ENCODE measurements at places on chromosomes 2 and 18. TPM values are rescaled to one million over a fixed set of nuclear protein-coding genes. Genes with fewer than 3 reads are reported as not detected.
A peak's percentile ranks its signal among the peaks of the same experiment; 100 is the strongest.

The IL18RAP gene
- total RNA-seq, result 0.13 TPM

GRCh38 chr2:137208431-137208891 lies 443.1 kb downstream of the THSD7B start:
- no peaks in the 10 kb centered on the region for H3K4me1 ChIP-seq
- H3K4me3 ChIP-seq, result no peak overlapping the region
- H3K27ac ChIP-seq, result no peak overlapping the region
- no peaks in the 10 kb centered on the region for H3K27me3 ChIP-seq
- no peak for DNase-seq
- no peaks in the 10 kb centered on the region for H3K36me3 ChIP-seq

The SIX3 gene
- not detected for total RNA-seq

DNA sequence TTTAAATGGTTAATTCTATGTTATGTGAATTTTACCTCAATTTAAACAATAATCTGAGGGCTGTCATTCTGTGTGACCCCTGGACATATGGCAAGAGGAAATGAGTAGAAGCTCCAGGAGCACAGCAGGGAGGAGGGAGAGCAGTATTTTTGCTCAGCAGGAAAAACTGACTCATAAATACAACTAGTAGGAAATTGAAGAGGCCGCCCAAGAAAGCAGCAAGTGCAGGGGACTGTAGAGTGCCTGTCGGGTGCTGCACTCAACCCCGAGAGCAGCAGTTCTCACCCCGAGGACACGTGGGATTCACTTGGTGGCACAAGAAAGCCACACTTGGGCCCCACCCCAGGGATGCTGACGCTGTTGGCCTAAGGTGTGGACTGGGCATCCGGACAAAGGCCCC lies 60.8 kb downstream of the NPAS2 start:
- peaks cover 30% of the 10 kb centered on the region for H3K4me1 ChIP-seq
- no peak overlapping the region for H3K4me3 ChIP-seq
- H3K36me3 ChIP-seq, result no peaks in the 10 kb centered on the region
- DNase-seq, result no peak

GRCh38 chr2:10048501-10049171 lies 5.3 kb downstream of the KLF11 start:
- peak overlapping the region; percentile 6 for H3K27ac ChIP-seq
- H3K4me3 ChIP-seq, result no peak overlapping the region
- DNase-seq, result no peak
- peaks cover 33% of the 10 kb centered on the region for H3K4me1 ChIP-seq

DNA sequence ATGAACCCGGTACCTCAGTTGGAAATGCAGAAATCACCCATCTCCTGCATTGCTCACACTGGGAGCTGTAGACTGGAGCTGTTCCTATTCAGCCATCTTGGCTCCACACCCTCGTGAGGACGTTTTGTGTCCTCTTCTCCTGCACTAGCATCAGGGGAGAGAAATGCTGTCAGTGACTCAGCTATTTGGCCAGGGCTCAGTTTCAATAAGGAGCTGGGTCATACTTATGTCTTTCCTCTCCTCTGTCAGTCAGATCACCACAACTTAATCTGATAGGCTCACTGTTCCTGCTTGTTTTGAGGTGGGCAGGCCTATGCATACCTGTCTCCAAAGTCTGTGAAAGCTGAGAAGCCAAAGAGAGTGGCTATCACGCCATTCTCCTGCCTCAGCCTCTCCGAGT lies 921.2 kb downstream of the DCC start:
- no peak overlapping the region for H3K4me3 ChIP-seq
- no peaks in the 10 kb centered on the region for H3K36me3 ChIP-seq
- H3K27ac ChIP-seq, result no peak overlapping the region
- no peaks in the 10 kb centered on the region for H3K4me1 ChIP-seq

Data from heart left ventricle (tissue), 16 donors.